ENCODE measurements at places on chromosomes 1 and 21. TPM values are rescaled to one million over a fixed set of nuclear protein-coding genes. Genes with fewer than 3 reads are reported as not detected.

- no peak for DNase-seq
Observed at GRCh38 chr1:41806472-41807155, 112.1 kb downstream of the HIVEP3 start.

- peak; percentile 92 for DNase-seq
Observed at GRCh38 chr1:151008244-151009205, at the start of gene PRUNE1. PRUNE1 (plus strand) TSS chr1:151008449; CDS start chr1:151008633, 184 bp downstream.

DNA sequence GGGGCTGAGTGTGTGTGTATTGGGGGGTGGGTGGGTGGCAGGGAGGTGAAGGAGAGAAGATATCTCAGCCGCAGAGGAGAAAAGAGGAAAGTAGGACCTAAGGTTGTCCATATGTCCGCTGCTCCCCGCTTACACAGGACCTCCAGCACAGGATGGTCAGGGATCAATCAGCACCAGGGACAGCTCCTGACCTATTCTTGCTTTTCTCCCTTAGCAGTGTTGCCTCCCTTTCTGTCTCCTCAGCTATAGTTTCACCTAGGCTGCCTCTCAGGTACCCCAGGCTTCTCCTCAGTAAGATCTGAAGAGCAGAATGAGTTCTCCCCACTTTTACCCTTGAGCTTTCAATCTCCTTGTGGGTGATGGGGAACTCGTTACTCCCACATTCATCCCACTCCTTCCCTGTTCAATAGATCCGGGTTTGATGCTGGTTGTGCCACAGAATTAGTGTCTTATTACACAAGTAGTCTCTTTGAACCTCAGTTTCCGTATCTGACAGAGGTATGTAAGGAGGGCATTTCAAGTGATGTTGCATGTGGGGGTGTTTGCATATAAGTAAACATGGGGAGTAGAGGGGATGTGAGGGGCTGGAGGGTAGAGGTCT is 1.4 kb upstream of the DPH2 start:
- no peak for DNase-seq

GRCh38 chr1:47978486-47978885 is 18.7 kb downstream of the TRABD2B start:
- DNase-seq, result no peak

Gene AMY1B
- total RNA-seq, result not detected

GRCh38 chr1:70906800-70907199 is 140.8 kb downstream of the PTGER3 start:
- DNase-seq, result no peak

Gene AKNAD1
- 0.17 TPM for total RNA-seq

- no peak for DNase-seq
Observed at GRCh38 chr21:43957611-43958362, 54.3 kb upstream of the TRAPPC10 start.

Gene TTC39A
- total RNA-seq, result 0.51 TPM

DNA sequence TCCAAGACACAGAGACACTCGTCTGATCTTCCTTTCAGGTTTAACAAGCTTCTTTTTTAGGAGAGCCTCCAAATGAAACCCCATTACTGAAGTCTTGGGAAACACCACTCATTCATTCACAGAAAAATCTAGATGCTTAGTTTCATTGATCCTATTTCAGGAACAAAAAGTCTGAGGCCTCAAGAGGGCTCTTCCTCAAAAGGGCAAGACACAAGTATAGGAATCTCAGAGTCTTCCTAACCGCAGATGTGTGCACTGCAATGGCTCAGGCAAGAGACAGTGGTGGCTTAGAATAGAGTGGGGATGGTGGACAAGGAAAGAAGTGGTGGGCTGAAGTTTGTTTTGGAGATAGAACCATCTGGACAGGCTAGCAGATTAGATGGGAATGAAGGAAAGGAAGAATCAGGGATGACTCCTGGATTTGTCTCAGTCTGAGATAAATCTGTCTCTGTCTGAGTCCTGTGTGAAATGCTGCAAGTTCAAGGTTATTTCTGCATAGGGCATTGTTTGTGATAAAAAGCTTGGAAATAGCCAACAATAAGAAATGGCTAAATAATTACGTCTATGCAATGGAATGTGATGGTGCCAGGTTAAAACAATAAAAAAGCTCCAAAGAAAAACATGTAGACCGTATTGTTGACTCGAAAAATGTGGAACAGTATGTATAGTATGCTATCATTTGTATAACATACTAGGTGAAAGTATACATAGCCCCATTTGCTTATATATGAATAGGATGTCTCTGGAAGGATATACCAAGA is 8.9 kb upstream of the CTSE start:
- DNase-seq, result peak; percentile 6

Gene ORC1
- 0.26 TPM for total RNA-seq

DNA sequence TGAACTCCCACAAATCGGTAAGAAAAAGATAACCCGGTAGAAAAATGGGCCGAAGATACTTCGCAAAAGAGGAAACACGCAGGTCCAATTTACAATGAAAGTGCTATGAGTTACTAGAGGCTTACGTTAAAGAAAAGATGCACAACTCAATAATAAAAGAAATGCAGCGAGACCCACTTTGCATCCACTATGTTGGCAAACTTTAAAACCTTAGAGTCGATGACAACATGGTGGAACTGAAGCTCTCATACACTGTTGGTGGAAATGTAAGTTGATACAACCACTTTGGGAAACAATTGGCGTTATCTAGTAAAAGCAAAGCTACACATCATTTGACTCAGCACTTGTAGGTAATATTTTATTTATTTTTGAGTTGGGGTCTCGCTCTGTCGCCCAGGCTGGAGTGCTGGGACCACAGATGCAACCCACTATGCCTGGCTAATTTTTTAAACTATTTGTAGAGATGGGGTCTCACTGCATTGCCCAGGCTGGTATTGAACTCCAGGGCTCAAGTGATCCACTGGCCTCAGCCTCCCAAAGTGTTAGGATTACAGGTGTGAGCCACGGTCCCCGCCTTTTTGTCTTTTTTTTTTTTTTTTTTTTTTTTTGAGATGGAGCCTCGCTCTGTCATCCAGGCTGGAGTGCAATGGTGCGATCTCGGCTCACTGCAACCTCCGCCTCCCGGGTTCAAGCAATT is 696 bp upstream of the GPATCH3 start:
- no peak for DNase-seq

Gene FCRL6
- not detected for total RNA-seq

GRCh38 chr1:169723763-169724162 is 10.1 kb downstream of the SELE start:
- no peak for DNase-seq

DNA sequence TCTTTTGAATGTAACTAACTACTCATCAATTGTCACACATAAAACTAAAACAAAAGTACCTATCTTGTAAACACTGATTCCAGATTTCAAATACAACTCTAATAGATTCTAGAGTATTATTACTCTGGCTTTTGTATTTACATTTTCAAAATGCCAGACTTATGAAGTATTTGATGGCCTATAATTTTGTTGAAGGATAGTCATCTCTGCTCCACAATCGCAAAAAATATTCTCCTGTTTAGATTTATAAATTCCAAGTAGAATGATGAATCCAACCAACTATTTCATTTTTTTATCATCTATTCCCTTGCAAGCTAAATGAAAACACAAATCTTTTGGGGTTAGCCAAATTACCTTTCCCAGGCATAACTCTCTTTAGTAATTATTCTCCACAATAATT is 75.0 kb upstream of the GUCA2A start:
- DNase-seq, result no peak

Gene SPATA45
- 0.51 TPM for total RNA-seq

DNA sequence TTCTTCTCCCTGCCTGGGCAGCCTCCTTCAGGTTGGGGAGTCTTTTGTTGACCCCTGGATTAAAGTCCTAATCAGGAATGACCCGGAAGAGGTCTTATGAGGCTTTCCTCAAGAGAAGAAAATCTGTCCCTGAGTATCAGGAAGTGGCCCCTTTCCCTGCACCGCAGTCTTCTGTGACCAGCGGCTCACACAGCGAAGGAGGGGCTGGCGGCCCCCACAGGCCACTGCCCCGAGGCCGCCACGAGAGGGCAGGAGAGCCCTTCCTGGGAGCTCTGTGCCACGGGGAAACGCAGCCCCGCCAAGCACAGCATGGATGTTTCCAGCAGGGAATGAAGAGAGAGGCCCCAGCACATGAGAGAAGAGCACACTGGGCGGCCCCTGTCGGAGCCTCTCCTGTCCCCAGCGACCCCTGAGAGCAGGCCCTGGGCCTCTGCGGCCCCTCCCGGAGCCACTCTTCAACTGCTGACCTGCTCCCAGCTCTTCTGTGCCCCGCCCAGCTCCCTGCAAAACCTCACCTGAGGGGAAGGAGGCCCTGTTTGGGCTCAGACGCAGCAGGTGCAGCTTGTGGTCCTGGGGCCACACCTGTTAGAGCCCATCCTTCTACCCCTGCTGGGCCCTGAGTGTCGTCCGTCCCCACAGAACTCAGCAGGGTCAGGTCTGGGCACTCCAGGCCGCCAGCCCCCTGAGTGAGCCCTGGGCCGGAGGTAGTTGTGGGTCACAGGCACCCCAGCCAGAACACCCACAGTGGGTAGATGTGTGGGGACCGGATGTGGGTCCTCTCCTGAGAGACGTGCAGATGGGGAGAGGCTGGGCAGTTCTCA is 4.9 kb upstream of the POFUT2 start:
- peak; percentile 77 for DNase-seq

- no peak for DNase-seq
Observed at GRCh38 chr1:37846647-37847339, 12.6 kb downstream of the MTF1 start.

DNA sequence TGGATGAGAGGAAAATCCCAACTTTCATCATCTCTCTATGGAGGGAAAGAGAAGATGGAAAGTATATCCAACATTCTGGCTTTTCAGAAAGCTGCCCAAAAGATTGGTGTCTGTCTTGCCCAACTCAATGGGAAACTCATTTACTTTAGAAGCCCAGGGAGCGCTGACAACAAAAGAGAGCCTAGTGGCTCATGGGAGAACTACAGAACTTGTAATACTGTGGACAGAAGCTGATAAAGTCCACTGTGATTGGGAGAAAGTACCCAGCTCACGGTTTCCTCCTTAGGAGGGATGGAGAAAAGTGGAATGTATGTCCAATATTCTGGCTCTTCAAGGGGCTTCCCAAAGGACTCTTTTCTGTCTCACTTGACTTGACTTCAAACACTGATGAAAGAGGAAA is 66.0 kb downstream of the RGS21 start:
- DNase-seq, result no peak

Gene NRAS
- total RNA-seq, result 29.5 TPM

DNA sequence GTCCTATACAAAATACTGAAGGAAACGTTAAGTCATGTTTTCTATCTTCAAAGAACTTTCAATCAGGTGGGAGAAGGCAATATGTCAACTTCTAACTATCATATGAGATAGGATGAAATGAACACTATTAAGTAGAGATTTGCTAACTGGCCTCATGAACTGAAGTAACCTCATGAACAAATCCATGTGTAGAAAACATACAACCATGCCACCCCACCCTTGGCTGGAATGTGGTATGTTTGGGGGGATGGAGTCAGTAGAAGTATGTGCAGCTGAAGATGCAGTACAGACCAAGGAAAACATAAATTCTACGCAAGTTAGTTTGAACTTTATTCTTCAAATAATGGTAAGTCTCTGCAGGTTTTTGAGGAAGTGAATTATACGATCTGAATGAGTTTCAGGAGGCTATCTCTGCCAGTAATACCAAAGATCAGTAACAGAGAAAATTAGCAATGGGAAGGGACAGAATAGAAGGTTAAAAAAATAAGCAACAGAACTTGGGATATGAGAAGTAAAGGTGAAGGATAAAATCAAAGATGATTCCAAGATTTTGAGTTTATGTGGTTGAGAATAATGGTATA is 4.5 kb downstream of the TRMT1L start:
- DNase-seq, result peak; percentile 11

DNA sequence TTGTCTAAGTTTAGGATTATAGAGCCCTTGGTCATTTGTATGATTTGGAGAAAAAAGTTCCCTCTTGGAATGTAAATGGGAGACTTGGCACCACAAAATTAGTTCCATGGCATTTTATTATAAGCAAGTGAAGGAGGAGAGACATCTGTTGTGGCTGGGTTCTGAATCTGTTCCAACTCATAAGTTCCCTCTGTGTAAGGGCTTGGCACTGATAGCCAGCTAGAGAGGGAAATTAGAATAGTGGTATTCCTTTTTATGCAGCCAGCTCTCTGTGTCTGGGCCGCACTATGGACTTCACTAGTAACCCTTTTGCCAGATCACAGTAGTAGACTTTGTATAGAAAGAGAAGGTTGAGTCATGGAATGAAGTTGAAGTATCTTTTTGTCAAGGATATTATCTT is 31.1 kb downstream of the GNAI3 start:
- peak; percentile 68 for DNase-seq

DNA sequence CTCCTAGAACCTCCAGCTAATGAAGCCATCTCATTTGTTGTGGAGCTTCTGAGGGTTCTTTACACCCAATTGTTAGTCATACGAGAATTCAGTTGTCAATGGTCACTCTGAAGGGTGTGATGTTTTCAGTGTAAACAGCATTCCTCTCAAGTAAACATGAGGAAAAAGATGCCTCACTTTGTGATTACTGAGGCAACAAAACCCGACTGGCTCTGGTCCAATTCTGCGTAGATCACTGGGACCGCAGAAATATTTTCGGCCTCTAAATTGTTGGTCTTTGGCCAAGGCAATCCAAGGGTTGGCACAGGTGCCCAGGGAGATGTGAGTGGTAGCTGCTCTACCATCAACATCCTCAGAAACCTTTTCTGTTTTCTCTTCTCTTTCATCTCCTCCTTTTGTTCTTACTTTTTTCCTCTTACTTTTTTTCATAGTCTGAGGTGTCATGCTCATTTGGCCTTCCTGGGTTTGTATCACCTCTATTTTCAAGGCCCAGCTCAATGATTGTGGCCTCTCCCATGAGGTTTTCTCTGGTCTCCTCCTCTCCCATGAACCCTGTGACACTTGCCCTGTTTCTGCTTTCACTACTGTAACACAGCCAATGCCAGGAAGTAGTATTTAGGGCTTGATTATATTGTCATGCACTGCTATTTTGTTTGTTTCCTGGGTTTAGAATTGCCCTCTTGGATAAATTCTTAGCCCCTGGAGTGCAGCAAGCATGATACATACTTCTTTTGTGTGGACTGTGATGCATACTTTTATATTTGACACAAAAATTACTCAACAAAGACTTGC is 221.9 kb downstream of the TNR start:
- no peak for DNase-seq

Gene ZMYND12
- total RNA-seq, result 1.3 TPM

- DNase-seq, result no peak
Observed at GRCh38 chr1:25675729-25676476, 59.3 kb downstream of the MAN1C1 start.

Gene USH2A
- total RNA-seq, result under 0.01 TPM

Gene MCOLN3
- 2.5 TPM for total RNA-seq
